SK-N-DZ (cell line): ENCODE measurements at places on chromosomes 7 and 10.

GRCh38 chr7:100567751-100568175 lies 5.9 kb downstream of the SAP25 start:
- no peak for DNase-seq

DNA sequence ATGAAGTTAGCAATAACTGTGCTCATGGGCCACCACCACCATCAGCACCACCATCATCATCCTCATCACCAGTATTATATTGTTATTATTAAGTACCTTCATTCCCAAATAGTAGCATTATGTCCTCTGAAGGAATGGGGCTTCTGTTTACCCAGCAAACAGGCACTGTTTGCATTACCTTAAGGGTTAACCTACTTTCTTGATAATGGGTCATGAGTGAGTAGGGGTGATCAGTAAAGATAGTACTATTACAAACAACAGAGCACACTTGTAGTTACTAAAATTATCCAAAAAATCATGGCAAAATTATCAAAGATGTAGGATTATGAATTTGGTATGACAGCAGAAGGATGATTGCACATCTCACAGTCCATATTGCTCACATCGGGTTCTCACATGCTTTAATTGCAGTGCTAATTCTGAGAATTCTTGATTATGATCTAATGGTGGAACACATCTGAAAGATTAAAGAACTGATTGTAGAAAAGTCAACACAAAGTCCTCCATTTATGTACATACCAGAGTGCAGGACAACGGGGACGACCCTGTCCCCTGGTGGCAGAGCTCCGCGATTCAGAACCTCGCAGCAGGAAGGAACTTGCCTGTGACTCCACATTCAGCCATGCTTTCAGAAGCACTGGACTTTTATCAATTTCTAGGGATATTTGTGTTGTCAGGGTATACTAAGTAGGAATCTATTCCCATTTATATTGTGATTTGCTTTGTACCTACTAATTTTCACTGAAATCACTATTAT lies 31.0 kb downstream of the PDE1C start:
- DNase-seq = no peak

DNA sequence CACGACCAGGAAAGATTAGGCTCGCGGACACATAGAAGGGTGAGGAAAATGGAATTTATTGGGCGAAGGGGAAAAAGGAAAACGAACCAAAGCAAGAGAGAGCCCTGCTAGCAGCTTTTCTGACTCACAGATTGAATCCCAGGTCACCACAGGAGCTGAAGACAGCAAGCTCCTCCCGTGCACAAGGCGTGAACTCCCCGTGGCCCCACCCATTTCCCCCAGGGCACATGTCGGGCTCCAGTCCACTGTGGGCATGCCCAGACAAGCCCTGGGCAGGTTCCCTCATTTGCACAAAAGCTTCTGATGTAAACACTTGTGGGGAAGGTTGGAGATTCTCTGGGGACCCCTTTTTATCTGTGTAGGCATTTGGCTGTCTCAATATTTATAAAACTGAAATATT lies 582.4 kb downstream of the SUGCT start:
- peak; percentile 60 for DNase-seq

- no peak for DNase-seq
Measured at GRCh38 chr7:66047426-66047825, 28.2 kb upstream of the ASL start.

GRCh38 chr7:25103773-25104172 lies 21.3 kb downstream of the CYCS start:
- no peak for DNase-seq

- DNase-seq = no peak
Measured at GRCh38 chr7:155809332-155809946, 2.8 kb downstream of the SHH start.

- peak; percentile 73 for DNase-seq
Measured at GRCh38 chr7:19754521-19755116, 18.8 kb downstream of the TMEM196 start.

GRCh38 chr10:86197166-86197790 lies 169.3 kb downstream of the GRID1 start:
- DNase-seq = no peak

DNA sequence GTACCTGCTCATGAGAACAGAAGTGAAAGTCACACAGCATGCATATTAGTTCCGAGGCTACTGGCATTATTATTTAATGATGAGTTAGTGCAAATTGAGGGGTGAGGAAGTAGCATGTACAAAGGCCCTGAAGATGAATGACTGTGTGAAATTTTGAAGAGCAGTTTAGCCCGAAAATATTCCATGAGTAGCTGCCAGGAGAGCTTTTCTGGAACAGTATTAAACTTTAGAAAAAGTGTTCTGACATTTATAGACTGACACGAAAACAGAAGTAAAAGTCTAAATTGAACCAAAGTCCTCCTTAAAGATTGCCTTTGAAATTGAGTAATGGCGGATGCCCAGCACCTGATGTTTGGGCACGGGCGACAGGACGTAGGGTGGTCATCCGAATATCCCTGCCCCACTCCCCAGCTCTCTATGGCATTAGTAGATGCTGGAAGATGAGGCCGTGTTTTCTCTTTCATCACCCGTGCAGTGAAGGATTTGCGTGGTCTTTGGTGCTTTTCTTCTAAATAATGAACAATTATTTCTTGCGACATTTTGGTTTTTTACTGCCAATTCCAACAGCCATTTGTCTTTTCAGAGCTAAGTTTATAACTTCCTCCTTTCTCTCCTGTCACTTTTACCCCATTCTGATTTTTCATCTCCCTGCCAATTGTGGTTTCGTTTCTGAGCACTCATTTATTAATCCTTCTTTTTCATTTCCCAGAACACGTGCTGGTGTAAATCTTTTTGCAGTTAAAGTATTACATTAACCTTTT lies 192.6 kb downstream of the MGMT start:
- no peak for DNase-seq

DNA sequence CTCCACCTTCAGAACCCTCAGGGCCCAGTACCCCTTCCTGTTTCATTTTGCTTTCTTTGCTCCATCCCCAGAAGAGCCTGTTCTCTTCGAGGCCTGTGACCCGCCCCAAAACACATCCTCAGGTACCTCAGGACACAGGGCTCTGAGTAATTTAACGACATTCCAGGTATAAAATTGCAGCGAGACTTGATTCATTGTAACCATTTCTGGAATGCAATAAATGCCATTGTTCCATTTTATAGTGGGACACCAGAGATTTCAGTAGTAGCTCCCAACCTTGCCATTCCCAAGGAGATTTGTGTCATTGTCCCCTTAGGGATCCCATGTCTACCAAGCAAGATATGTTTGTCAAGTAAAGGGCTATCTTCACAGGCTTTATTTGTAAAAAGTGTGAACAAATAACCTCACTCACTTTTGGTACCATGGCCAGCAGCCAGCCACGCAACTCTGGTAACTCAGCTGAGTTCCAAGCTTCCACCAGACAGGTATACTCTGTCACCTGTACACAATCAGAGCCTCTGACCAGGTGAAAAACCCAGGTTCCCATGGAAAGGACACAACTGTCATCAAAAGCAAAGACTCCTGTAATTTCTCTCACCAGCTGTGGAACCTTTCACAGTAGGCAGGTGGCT lies 441.3 kb downstream of the PLXNA4 start:
- no peak for DNase-seq

DNA sequence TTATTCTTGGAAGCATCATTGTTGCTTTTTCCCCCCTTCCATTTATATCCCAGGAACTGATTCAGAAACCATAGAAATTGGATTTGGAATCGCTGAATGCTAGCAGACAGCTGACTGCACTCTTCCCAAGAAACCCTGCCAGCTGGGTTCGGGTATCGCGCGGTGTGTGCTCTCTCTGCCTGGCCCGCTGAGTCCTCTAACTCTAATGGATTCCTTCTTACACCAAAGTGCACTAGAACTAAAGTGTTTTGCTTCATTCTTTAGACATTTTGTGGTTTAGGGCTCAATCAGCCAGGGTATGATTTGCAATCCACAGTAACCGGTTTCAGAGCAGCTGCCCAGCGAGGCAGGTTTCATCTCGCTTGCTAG lies 92.2 kb downstream of the EGFR start:
- no peak for DNase-seq

DNA sequence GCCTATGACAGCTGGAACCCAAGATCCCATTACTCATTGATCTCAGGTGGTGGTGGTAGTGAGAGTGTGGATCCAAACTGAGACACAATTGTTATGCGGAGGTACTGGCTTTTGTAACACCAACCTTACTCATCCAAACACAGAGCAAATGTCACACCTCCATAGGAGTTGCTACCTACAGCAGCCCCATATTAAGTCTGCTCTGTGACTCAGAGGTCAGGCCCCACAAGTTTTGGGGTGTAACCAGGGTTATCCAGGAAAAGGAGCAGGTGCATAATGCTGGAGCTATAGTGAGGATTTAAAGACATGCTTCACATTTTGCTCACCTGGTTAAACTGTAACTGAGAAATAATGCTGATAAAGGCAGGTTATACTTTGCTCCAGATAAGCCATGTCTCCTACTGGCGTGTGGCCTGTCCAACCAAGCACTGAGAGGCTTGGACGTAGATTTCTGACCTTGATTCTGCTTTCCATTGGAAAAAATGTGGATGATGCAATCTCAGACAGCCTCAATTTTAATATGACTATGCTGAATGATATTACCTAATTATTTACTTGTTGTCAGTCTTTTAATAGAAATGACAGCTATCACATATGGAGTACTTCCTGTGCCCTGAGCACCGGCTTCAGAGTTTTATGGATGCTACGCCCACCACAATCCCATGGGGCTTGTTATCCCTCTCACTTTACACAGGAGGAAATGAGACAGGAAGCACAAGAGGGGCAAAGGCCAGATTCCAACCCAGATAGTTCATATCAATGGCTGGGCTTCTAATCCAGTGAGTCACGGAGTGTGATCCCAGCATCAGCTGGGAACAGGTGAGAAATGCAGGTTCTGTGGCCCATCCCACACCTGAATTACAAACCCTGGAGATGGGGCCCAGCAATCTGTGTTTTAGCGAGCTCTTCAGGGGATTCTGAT lies 181.3 kb downstream of the CHN2 start:
- DNase-seq = no peak

DNA sequence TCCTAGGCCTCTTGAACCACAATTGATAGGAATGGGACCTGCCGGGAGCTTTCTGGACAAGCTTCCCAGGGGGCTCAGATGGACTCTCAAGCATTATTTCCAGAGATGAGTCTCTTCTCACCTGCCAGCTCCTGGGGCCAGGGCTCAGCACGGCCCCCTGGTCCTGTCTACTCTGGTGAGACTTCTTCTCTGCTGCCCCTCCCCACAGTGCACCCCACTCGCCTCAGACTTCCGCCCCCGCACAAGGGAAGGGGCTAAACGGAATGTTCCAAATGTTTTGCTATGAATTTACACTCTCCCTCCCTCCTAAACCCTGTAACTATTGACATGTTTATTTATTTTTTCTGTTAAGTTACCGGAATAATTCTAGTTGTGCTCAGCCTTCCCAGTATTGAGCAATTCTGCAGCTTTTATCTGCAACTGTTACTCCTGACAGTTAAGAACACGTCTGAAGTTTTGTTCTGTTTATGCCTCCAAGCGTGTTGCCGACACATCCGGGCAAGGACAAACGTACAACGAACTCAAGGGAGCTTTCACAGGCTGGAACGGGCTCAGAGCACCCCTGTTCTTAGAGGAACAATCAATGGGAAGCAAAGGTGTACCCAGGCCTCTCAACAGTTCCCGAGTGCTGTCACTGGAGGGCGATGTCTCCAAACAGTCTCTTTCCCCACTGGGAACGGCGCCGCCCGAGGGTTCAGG lies 55.2 kb downstream of the FHIP2A start:
- DNase-seq = peak; percentile 80
